ENCODE measurements at places on chromosomes 4 and X. TPM values are rescaled to one million over a fixed set of nuclear protein-coding genes. Genes with fewer than 3 reads are reported as not detected.

GRCh38 chr4:6971536-6972374, 62.1 kb downstream of the TBC1D14 start:
- H3K27ac ChIP-seq, result no peak overlapping the region
- no peak for DNase-seq
- H3K4me1 ChIP-seq, result peaks cover 28% of the 10 kb centered on the region
- no peaks in the 10 kb centered on the region for H3K27me3 ChIP-seq

DNA sequence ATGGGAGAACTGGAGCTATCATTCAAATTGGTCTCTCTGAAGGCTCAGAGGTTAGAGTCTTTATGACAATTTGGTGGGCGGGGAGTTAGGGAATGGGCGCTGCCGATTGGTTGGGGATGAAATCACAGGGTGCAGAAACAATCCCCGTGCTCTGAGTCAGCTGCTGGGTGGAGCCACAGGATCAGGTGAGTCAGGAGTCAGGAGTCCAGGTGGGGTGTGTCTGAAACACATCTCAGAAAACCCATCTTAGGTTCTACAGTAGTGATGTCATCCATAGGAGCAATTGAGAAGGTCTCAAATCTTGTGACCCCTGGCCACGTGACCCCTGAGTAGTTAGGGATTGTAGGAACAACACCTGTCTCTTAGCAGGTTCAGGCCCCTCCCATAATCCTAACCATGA, 41.6 kb upstream of the TLR3 start:
- no peak for DNase-seq
- H3K36me3 ChIP-seq, result no peaks in the 10 kb centered on the region
- peaks cover 50% of the 10 kb centered on the region for H3K27me3 ChIP-seq

GRCh38 chr4:126269106-126269505, 954.4 kb downstream of the FAT4 start:
- DNase-seq, result no peak
- H3K27ac ChIP-seq, result no peak overlapping the region
- no peak overlapping the region for H3K4me3 ChIP-seq
- H3K4me1 ChIP-seq, result no peaks in the 10 kb centered on the region
- H3K36me3 ChIP-seq, result no peaks in the 10 kb centered on the region

GRCh38 chr4:62709618-62710252, 1509.6 kb downstream of the ADGRL3 start:
- H3K36me3 ChIP-seq, result no peaks in the 10 kb centered on the region
- no peak overlapping the region for H3K27ac ChIP-seq
- no peak for DNase-seq
- no peaks in the 10 kb centered on the region for H3K27me3 ChIP-seq
- no peaks in the 10 kb centered on the region for H3K4me1 ChIP-seq

- H3K27me3 ChIP-seq, result no peaks in the 10 kb centered on the region
- no peaks in the 10 kb centered on the region for H3K4me1 ChIP-seq
- no peak overlapping the region for H3K27ac ChIP-seq
- DNase-seq, result no peak
- no peak overlapping the region for H3K4me3 ChIP-seq
- H3K36me3 ChIP-seq, result no peaks in the 10 kb centered on the region
Observed at GRCh38 chr4:180637616-180638015, 1605.6 kb upstream of the TENM3 start.

- peaks cover 17% of the 10 kb centered on the region for H3K27me3 ChIP-seq
- H3K4me3 ChIP-seq, result no peak overlapping the region
- no peaks in the 10 kb centered on the region for H3K36me3 ChIP-seq
- H3K4me1 ChIP-seq, result no peaks in the 10 kb centered on the region
- DNase-seq, result no peak
Observed at GRCh38 chr4:80307183-80307735, 28.3 kb upstream of the CFAP299 start.

DNA sequence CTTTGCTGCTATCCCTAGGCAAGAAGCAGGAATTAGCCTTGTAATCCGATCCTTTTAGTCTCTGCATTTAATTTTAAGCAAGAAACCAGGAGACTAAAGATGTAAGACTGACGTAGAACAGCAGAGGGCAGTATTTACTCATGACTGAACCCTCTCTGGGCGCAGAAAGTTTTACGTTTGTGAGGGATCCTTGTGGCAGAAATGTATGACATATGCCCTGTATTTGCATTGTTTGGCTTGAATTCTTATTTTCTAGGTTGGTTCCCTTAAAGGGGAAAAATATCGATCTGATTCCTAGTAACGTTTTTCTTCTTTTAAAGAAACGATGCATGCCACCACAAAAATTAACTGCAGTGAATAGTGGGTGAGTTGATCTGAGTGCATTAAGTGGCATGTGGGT, 1.3 kb upstream of the FAT4 start:
- peaks cover 7% of the 10 kb centered on the region for H3K36me3 ChIP-seq
- peak overlapping the region; percentile 54 for H3K4me3 ChIP-seq
- DNase-seq, result peak; percentile 42
- H3K27me3 ChIP-seq, result peaks cover 28% of the 10 kb centered on the region
- H3K27ac ChIP-seq, result no peak overlapping the region

- DNase-seq, result no peak
- H3K4me3 ChIP-seq, result no peak overlapping the region
- H3K27ac ChIP-seq, result no peak overlapping the region
- no peaks in the 10 kb centered on the region for H3K36me3 ChIP-seq
Observed at GRCh38 chr4:37246891-37247290, 2.3 kb downstream of the NWD2 start.

GRCh38 chrX:65035446-65035770, 59.2 kb upstream of the ZC4H2 start:
- H3K4me3 ChIP-seq, result peak overlapping the region; percentile 87
- peaks cover 2% of the 10 kb centered on the region for H3K27me3 ChIP-seq
- H3K27ac ChIP-seq, result peak overlapping the region; percentile 92
- H3K36me3 ChIP-seq, result peaks cover 5% of the 10 kb centered on the region
- DNase-seq, result no peak

GRCh38 chrX:37613933-37614332, 42.5 kb downstream of the LANCL3 start:
- no peaks in the 10 kb centered on the region for H3K27me3 ChIP-seq
- DNase-seq, result no peak
- no peak overlapping the region for H3K4me3 ChIP-seq
- no peaks in the 10 kb centered on the region for H3K4me1 ChIP-seq
- H3K27ac ChIP-seq, result no peak overlapping the region
- H3K36me3 ChIP-seq, result no peaks in the 10 kb centered on the region

DNA sequence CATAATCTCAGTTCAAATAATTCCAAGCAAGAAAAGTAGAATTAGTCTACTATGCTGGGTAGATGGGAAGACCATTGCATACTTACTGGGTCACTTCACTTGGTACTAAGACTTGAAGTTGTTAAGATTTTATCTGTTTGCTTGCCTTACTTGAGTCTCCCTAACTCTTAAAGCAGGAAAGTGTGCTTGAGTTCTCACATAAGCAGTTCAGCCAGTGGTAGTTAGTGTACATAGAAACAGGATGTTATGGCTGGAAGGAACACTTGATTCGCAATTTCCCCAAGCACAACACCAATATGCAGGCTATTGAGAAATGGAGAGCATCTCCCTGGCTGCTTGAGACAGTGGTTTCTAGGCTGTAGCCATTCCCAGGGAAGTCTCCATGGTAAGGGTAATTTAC, 176.1 kb downstream of the MSL3 start:
- no peaks in the 10 kb centered on the region for H3K36me3 ChIP-seq
- H3K27ac ChIP-seq, result no peak overlapping the region
- no peak for DNase-seq
- H3K4me1 ChIP-seq, result no peaks in the 10 kb centered on the region
- no peaks in the 10 kb centered on the region for H3K27me3 ChIP-seq

GRCh38 chr4:6942238-6942800, 32.7 kb downstream of the TBC1D14 start:
- no peaks in the 10 kb centered on the region for H3K27me3 ChIP-seq
- peaks cover 81% of the 10 kb centered on the region for H3K4me1 ChIP-seq
- peak overlapping the region; percentile 80 for H3K4me3 ChIP-seq

GRCh38 chrX:38618180-38618579, 56.8 kb downstream of the TSPAN7 start:
- DNase-seq, result no peak
- no peak overlapping the region for H3K27ac ChIP-seq
- peaks cover 2% of the 10 kb centered on the region for H3K4me1 ChIP-seq
- H3K4me3 ChIP-seq, result no peak overlapping the region

- no peaks in the 10 kb centered on the region for H3K27me3 ChIP-seq
- H3K4me3 ChIP-seq, result no peak overlapping the region
Observed at GRCh38 chrX:136812286-136812685, 31.6 kb upstream of the ARHGEF6 start.

- H3K27me3 ChIP-seq, result no peaks in the 10 kb centered on the region
- no peak overlapping the region for H3K27ac ChIP-seq
- H3K36me3 ChIP-seq, result no peaks in the 10 kb centered on the region
Observed at GRCh38 chr4:23909671-23910070, 19.8 kb upstream of the PPARGC1A start.

- no peaks in the 10 kb centered on the region for H3K36me3 ChIP-seq
- H3K4me3 ChIP-seq, result no peak overlapping the region
- H3K4me1 ChIP-seq, result no peaks in the 10 kb centered on the region
- DNase-seq, result no peak
- no peaks in the 10 kb centered on the region for H3K27me3 ChIP-seq
Observed at GRCh38 chrX:149650162-149650561, 18.6 kb upstream of the TMEM185A start.

DNA sequence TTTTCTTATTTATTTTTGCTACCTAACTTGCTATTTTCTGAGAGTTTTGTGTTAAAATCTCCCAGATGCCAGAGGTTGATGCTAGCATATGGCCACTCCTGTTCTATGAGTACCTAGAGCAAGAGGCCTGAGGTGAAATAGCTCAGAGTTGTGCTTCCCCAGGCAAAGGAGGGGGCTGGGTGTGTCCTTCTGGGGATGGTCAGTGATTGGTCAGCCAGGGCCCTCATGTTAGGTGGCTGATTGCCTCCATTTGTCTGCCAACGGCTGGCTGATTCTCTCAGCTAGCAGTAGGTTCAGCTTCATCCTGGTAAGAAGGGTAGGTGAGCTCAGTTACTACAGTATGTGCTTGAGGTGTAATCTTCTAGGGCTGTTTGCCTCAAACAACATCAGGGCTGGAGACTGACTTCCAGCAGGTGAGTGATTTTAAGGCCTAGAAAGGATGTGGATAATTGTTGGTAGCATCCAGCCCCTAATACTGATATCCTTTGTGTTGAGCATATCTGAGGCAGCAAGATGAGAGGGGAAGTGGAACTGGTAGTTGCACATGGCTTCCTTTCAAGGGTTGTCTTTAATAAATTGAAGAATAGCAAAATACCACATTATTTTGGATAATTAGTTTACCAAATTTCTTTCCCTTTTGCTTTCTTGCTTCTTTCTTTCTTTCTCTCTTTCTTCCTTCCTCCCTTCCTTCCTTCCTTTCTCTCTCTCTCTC, 62.5 kb upstream of the RHOH start:
- no peaks in the 10 kb centered on the region for H3K27me3 ChIP-seq
- H3K4me1 ChIP-seq, result no peaks in the 10 kb centered on the region
- no peak overlapping the region for H3K27ac ChIP-seq
- no peak overlapping the region for H3K4me3 ChIP-seq

GRCh38 chrX:22164770-22165388, 107.8 kb upstream of the CBLL2 start:
- H3K4me1 ChIP-seq, result no peaks in the 10 kb centered on the region
- no peak overlapping the region for H3K4me3 ChIP-seq
- peaks cover 2% of the 10 kb centered on the region for H3K27me3 ChIP-seq
- H3K27ac ChIP-seq, result no peak overlapping the region
- H3K36me3 ChIP-seq, result no peaks in the 10 kb centered on the region

GRCh38 chrX:71563921-71564320, 14.3 kb upstream of the GCNA start:
- peak overlapping the region; percentile 11 for H3K27ac ChIP-seq
- no peaks in the 10 kb centered on the region for H3K27me3 ChIP-seq
- H3K4me3 ChIP-seq, result no peak overlapping the region
- DNase-seq, result no peak

- H3K4me3 ChIP-seq, result no peak overlapping the region
- H3K27me3 ChIP-seq, result no peaks in the 10 kb centered on the region
- H3K4me1 ChIP-seq, result no peaks in the 10 kb centered on the region
- H3K27ac ChIP-seq, result no peak overlapping the region
- DNase-seq, result no peak
Observed at GRCh38 chr4:82501154-82501442, 60.7 kb downstream of the TMEM150C start.

GRCh38 chrX:100964362-100964761, 5.1 kb upstream of the ARL13A start:
- H3K36me3 ChIP-seq, result no peaks in the 10 kb centered on the region
- no peak for DNase-seq
- no peak overlapping the region for H3K27ac ChIP-seq
- no peak overlapping the region for H3K4me3 ChIP-seq
- no peaks in the 10 kb centered on the region for H3K4me1 ChIP-seq
- H3K27me3 ChIP-seq, result no peaks in the 10 kb centered on the region

DNA sequence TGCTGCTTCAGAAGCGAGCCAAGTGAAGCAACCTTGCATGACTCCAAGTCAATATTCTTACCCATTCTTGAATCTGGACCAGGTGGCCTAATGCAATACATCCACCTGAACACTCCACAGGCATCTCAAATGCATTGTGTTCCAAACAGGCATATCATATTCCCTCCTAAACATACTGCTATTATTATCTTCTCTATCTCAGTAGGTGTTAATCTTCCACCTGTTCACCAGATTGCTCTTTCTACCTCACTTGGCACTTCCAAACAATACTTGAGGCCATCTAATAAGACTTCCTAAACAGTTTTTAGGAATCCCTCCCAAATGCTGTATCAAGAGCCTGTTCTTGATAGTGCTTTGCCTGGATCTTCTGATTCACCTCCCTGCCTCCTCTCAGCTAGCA, 90.7 kb downstream of the GPRIN3 start:
- no peak for DNase-seq
- no peaks in the 10 kb centered on the region for H3K4me1 ChIP-seq
- H3K27ac ChIP-seq, result no peak overlapping the region

DNA sequence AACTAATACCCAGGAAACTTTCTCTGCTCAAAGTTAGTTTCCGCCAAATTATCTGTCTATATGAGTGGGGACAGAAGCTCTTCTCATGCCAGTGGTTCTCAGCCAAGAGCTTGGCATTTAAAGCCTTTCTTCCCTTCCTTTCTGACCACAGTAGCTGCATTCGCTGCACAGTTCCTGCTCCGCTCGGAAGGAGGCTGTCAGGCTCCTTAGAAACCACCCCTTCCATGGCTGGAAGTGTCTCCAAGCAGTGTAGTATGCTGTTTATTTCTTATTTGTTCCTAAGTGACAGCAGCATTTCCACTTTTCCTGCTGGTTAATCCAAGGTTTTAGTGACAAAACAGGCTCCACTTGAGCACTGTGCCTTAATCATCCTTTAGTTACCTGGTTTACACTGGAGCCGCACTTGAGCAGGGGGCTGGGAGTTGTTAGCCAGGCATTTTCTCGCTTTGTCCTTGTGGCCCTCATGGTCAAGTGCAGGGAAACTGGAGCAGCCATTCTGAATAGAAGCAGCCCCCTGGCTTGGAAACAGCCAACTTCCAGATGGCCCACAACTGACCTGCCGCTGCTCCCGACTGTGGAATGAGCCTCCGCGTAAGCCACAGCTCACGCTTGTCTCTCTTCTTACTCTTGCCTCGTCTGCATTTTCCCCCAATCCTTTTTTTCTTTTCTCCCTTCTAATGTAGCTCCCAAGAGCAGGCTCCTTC, 739.4 kb upstream of the TENM3 start:
- H3K36me3 ChIP-seq, result no peaks in the 10 kb centered on the region
- H3K4me3 ChIP-seq, result no peak overlapping the region
- no peak overlapping the region for H3K27ac ChIP-seq
- peaks cover 1% of the 10 kb centered on the region for H3K27me3 ChIP-seq

Gene KCNE5
- total RNA-seq, result 0.23 TPM

Gene ARFIP1
- total RNA-seq, result 11.3 TPM

Gene KCTD8
- not detected for total RNA-seq

Gene DIPK2B
- total RNA-seq, result not detected

Gene GLUD2
- total RNA-seq, result 0.52 TPM

Gene IGBP1
- total RNA-seq, result 65.1 TPM

Gene TLR6
- 4.0 TPM for total RNA-seq
